Stimulated activated CD8-positive, alpha-beta memory T cell treated with anti-CD3 and anti-CD28 coated beads, Interleukin-7, amount 100 ng/mL, for 1 hour (primary cell): ENCODE measurements at places on chromosomes 7 and 10.

GRCh38 chr10:78404296-78404695 lies 370.6 kb downstream of the RPS24 start:
- DNase-seq = no peak

GRCh38 chr7:79308192-79308591 lies 145.3 kb downstream of the MAGI2 start:
- DNase-seq = no peak

DNA sequence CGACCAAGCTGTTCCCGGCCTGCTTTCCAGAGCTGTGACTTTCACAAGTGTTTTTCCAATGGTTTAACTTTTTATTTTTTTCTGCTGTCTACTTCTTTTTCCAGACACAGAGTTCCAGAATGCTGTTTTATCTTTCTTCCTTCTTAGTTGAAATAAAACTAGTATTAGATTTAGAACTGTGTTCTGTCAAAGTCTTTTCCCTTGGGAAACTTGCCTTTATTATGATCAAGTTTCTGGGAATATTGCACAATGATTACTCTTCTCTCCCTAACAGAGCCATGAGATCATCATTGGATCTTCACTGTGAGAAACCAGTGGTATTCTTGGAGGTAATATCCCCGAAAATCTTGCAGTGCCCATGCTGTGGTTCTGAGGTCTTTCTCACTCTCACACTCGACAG lies 104.9 kb upstream of the KCND2 start:
- DNase-seq = no peak

- no peak for DNase-seq
These were observed 23.4 kb upstream of the AKR1C3 start for GRCh38 chr10:5070648-5071410.

DNA sequence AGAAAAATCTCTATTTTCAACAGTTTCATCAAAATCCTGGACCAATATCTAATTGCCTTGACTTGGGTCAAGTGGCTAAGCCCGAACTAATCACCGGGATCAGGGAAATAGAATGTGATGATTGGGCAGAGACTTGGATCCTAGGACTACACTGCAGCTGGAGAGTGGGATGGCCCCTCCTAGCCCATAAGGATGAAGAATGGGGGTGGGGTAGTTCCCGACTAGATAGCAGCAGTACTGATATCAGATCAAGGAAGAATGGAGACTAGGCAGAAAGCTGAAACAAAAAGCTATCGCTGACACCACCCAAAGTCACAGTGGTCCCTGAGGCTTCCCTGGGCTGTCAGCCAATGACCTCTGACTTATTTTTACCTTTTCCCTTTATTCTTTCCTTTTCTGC lies 160.4 kb upstream of the PHYHIPL start:
- no peak for DNase-seq

- no peak for DNase-seq
These were observed 133.8 kb upstream of the CCDC6 start for GRCh38 chr10:60040014-60040662.

DNA sequence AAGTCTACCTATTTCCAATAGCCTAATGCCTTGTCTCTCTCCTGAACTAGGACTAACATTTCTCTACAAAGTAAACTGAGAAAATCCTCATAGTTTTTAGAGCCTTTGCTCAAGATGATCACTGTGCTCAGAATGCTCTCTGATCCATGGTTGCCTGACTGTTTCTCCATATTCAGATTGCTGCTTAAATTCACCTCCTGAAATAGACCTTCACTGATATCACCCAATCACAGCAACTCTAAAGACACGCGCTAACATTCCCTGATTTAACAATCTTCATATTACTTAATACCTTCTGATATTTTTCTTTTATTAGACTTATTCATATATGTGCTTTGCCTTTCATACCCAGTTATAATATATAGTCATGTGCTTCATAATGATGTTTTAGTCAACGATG lies 148.9 kb upstream of the SP4 start:
- no peak for DNase-seq

DNA sequence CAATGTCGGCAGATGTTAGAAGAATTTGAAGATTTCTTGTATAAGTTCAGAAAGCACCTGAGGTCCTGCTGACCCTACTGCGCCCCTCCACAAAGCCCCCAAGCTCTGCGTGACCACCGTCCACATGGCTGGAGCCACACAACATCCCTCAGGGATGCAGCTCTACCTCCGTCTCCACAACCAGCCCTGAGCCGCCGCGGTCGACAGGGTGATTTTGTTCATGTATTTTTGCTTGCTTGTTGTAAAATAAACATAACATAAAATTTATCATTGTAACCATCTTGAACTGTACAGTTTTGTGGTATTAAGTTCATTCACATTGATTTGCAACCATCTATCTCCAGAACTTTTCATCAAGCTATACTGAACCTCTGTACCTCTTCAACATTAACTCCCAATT lies 50.5 kb downstream of the CPXM2 start:
- no peak for DNase-seq

DNA sequence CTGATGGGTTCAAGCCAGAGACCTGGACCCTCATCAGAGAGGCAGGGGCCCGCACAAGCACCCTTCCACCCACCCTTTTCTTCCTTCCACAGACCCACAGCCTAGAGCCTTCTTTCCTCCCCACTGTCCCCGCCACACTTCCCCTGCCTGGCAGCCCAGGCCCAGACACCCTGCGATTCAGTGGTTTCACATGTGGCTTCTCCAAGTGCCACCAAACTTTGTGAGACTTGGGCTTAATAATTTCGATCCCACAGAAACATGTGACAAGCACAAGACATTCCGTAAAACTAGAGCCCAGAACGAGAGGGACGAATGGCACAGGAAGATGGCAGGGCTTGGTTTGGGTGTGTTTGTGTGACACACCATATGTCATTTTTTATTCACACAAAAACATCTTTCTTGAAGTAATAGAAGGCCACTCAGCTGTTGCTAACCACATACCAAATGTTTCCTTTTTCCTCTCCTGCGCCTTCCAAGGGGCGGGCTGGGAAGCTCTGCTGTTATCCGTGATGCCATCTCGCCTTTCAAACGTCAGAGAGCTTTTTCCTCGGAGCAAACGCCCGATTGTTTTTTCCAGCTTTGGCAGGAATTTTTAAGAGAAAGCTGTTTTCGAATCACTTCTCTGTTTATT lies 162.9 kb downstream of the GRK5 start:
- DNase-seq = no peak

DNA sequence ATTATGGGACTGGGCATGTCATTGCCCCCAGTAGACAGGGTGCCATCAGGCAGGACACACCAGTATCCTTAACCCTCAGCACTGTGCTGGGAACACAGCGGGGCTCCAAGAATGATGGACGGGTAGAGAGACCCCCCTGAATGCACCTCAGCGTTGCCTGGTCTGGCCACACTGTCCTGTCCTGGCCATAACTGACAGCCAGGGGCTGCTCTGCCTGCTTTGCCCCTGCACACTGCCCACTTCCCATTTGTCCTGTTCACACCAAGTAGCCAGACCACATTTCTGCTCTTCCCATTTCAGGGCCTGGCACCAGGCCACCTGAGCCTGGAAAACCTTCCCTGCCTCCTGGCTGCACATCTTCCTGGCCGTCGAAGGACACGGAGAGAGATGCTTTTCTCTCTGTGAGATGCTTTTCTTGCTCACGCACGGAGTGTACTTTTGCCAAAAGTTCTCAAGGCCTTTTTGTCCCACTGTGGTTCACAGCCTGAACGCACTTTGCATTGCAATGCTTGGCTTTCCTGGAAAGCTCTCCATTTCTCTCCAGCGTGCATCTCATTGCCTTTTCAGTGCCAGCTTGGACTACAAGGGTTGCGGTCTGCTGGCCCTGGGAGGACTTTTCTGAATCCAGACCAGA lies 131.0 kb upstream of the EEPD1 start:
- no peak for DNase-seq

- DNase-seq = no peak
These were observed 18.1 kb downstream of the ERLIN1 start for GRCh38 chr10:100167553-100168312.

DNA sequence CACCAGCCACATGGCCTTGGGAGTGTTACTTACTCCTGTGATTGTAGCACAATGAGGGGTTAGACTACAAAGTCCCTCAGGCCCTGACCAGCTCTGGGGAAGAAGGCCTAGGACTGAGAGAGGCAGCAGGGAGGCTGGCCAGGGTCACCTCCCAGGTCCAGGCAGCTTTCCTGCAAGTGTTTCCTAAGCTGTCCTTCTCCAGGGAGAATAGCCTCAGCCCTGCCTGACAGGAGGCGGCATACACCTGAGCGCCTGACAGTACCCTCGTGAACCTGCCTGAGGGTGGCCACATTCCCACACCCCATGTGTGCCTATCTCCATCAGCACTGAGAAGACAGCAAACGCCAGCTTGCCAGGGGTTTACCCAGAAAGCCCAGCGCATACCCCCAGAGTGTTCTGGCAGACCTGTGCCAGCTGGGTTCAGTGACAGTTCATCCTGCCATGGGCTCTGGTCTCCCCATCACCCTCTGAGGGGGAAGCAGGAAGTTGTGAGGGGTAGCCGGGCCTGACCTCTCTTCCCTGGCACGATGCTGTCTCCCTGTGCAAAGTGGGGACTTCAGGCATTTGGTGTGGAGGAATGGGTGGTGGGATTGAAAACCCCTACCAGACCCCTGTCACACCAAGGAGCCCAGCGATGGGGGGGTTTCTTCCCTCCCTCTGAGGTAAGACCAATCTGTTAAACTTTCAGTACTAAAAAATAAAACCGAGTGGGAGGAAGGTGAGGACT lies 56.3 kb upstream of the CAMK2B start:
- no peak for DNase-seq

- DNase-seq = no peak
These were observed 72.4 kb upstream of the LOXL4 start for GRCh38 chr10:98340261-98340939.

DNA sequence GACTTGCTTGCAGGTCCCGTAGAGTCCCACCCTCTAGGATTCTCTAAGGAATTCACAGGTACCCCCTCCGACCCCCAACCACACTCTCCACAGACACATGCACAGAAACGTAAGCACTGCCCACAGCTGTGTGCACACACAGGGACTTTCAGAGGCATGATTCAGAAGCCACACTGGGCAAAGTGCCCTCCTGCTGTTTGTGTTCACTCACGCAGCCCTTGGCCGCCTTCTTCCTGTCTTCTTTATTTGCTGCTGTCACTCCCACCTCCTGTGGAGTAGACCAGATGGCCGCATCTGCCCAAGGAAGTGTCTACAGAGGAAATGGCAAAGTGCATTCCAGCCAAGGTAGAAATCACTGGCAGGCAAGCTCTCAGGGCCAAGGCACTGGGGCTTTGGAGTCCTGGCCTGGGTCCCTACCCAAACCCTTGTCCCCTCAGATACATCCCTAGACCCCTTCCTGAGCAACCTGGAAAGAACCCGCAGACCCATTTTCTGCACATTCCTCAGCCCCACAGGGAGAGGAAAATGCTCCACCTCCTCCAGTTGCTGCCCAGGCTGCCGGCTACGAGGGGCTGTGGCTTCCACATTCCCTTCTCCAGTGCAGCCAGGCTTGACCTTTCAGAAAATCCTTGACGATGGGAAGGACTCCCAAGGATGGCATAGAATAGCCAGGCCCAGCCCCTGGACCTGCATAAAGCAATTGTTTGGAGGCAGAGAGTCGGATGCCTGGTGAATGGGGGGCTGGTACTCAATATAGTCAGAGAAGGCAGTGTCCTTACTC lies 21.6 kb upstream of the GIMAP8 start:
- no peak for DNase-seq

DNA sequence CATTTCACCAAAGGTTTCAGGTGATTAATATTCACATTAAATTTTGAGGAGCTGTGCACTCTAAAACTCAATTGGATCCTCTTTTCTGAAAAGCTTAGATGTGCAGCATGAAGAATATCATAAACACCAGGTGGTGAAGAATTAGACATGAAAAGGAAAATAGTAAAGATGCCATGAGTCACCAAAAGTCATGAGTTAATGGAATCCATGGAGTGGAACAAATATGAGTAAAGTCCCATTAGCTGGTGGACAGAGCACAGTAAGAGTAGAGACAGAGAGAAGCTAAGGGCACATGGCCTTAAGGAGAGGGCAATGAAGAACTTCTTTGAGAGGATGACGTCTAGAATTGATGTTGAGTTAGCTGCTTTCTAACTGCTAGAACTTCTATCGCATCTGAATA lies 271.6 kb downstream of the CSTF2T start:
- DNase-seq = no peak

- DNase-seq = no peak
These were observed 138.4 kb downstream of the PTPRN2 start for GRCh38 chr7:158449266-158449665.

DNA sequence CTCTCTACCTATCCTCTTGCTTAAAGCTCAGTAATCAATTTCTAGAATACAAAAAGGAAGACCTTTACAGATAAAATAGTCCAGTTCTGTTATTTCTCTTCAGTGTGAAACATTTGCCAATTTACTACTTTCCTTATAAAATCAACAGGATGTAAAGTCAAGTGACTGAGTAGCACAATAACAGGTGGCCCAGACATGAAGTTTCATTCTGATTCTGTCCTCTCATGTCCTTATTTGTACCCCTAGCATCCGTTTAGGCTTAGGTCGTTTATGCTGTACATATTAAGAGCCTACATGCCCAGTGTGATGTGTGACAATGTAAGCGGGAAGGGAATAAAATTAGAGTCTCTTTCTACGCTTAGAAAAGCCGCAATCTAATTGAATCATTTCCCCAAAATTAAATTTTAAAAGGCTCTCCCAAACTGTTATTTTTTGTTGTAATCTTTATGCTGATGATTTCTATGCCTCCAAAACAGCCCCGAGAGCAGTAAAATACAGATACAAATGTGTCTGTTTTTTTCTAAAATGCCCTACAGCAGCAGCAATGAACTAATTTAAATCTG lies 29.1 kb downstream of the EPC1 start:
- DNase-seq = no peak

GRCh38 chr10:78805176-78805575 lies 263.6 kb upstream of the ZMIZ1 start:
- no peak for DNase-seq

DNA sequence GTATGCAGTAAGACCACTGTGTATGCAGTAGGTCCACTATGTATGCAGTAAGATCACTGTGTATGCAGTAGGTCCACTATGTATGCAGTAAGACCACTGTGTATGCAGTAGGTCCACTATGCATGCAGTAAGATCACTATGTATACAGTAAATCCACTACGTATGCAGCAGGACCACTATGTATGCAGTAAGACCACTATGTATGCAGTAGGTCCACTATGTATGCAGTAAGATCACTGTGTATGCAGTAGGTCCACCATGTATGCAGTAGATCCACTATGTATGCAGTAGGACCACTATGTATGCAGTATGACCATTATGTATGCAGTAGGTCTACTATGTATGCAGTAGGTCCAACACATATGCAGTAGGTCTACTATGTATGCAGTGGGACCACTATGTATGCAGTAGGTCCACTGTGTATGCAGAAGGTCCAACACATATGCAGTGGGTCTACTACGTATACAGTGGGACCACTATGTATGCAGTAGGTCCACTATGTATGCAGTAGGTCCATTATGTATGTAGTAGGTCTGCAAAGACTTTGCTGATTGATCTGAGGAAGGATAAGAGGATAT lies 313.6 kb downstream of the ADARB2 start:
- no peak for DNase-seq

- no peak for DNase-seq
These were observed 37.0 kb upstream of the CNNM1 start for GRCh38 chr10:99292159-99292558.

- no peak for DNase-seq
These were observed 269.2 kb downstream of the C7orf25 start for GRCh38 chr7:42642699-42643098.

GRCh38 chr10:72541337-72541736 lies 84.5 kb downstream of the MICU1 start:
- DNase-seq = no peak
